ENCODE measurements at places on chromosomes 2 and 18.

DNA sequence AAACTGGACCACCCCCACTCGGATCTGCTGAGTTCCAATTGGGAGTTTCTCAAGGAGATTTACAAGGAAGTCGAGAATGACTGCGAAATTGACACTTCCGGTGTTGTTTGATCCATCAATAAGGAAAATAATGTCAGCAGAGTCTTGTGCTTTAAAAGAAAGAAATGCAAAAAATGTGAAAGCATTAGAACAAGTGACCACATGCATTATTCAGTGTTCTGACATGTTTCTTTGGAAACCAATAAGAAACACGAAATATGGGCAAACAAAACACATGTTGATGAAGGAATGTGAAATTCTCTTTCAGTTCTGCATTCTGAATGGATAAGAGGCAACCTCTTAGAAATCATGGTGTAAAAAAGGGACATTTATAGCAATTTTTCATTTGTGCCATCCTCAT is 25.9 kb downstream of the COL6A3 start:
- no peak for DNase-seq

DNA sequence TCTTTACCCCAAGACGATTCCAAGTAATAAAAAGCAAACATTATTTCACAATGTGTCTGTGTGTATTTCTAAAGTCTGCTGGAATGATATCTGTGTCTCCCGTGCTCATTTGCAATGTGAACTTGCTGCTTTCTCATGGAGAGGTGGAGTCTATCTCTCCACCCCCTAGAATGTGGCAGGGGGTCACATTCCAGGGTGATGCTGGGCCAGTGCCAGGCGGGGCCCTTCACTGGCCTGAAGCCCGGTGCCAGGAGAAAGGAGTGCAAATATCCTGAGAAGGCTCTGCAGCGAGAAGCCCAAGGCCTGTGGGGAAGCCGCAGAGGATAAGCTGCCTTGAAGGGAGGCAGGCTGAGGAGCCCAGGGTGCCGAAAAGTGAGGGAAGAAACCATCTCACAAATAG is 26.8 kb upstream of the LDLRAD4 start:
- DNase-seq = no peak

- peak; percentile 96 for DNase-seq
Measured at GRCh38 chr2:20595439-20596192, 55.3 kb downstream of the HS1BP3 start.

DNA sequence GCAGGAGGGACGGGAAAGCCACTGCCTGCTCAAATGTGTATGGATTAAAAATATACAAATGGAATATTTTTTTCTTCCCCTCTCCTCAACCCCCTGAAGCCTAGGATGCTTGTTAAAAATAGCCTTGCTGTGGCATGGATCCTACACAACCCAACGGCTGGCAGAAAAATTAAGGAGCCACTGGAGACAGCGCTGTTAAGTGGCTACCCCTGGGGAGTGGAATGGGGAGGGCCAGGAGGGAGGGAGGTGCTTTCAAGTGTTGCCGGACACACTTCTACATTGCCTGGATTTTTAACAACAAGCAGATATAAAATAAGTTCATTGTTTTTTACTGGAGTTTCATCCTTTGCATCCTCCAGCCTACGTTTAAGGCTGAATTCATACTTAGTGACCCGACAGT is 66.6 kb downstream of the ZBTB7C start:
- DNase-seq = no peak

- DNase-seq = no peak
Measured at GRCh38 chr2:239263231-239263630, 137.6 kb downstream of the HDAC4 start.

- no peak for DNase-seq
Measured at GRCh38 chr2:239194731-239195317, 206.0 kb downstream of the HDAC4 start.

DNA sequence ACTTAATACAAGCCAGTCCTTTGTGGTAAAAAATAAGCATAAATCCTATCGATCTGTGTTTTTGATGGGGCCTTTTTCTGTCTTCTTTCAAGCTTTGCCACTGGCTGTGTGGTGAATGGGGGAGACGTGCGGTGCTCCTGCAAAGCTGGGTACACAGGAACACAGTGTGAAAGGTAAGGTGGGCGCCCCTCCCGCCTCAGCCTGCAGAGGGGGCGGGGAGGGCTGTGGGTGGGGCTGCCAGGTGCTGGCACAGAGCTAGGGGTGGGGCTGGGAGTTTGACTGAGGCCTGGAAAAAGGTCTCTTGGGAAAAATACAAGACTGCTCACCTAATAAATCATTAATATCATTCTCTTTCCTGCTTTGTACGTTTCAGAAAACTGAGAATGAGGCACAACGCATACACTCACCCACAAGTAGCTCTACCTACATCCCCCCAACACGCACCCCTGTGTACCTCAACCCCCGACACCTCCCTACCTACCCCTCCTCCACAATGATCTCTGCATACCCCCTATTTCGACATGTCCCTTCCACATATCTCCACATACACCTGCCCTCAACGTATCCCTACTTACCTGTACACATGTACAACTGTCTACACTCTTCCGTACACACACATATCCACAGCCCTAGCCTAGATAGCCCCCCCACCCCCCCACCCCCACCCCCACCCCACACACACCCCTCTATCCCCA is 129.7 kb upstream of the TTC39C start:
- DNase-seq = no peak

GRCh38 chr2:157470321-157470720 is 26.4 kb upstream of the CYTIP start:
- no peak for DNase-seq

GRCh38 chr2:176479961-176480360 is 210.7 kb downstream of the MTX2 start:
- no peak for DNase-seq

DNA sequence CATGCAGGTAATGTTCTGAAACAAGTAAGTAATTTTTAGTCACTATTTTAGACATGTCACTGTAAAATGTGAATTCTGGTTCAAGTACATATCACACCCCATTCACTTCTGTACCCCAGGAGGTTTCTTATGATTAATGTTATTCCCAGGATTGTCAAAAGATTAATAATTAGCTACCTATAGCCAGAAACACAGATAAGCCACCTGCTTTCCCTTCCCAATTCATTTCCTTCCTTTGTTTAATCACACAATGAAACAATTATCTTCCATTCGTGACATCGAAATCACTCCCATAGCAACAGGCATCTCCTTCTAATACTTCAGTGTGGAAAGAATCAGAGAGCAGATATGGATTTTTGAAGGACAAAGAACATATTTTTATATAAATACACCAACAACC is 1650.3 kb upstream of the CELF4 start:
- no peak for DNase-seq

DNA sequence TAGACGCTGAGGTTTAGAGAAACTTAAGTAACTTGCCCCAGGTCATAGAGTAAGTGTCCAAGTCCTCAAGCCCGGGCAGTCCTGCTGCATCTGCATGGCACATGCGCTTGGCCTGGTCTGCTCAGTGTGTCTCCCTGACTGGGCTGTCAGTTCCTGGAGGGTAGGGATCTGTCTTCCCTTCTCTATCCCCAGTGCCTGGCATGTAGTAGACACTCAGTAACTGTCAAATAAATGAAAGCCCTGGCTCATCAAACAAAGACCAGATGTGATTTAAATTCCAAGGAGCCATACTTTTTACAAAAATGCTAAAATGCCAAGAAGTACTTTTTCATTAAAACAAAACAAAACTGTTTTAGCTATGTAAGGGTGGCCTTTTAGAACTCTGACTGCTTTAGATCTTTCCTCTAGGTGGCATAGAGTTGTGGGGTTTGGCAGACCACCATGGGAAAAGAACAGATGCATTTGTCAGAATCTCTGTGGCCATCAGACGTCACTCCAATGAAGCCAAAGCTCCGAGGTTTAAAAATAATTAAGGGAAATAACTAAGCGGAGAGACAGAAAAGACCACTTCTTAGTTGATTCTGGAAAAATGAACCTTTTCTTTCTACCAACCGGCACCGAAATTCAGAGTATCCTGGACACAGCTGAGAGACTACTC is 34.0 kb downstream of the EPAS1 start:
- DNase-seq = no peak

DNA sequence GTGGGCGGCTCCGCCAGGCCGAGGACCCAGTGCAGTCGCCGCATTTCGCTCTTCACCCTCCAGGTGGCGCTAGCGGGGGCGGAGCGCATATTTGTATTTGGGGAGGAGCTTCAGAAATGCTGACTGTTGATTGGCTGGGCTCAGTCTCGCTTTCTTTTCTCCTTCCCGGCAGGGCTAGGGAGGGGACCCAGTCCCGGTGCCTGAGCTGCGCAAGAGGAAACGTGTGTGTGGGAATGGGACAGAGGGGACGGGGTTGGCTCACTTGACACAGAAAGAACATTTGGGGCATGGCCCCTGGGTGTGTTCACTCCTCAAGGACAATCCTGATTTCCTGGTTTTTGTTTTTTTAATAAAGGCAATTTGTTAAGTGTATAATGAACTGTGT is 20.3 kb upstream of the DNMT3A start:
- DNase-seq = peak; percentile 78

DNA sequence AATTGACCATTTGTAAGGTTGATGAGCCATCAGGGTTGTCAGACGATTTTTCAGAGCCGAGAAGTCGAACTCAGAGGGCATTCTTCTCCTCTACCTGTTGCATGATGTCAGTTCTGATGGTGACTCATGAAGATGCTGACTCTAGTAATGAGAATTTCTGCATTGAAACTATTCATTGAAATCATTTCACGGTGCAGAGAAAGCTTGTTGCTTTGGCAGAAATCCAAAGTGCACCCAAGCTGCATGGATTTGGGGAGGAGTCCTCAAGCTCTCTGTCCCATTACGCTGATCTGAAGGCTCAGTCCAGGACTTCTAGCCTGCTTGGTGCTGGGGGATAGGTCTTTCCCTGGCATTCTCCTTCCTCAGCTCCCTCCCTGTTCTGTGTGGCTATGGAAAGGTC is 125.7 kb upstream of the PXDN start:
- peak; percentile 37 for DNase-seq

DNA sequence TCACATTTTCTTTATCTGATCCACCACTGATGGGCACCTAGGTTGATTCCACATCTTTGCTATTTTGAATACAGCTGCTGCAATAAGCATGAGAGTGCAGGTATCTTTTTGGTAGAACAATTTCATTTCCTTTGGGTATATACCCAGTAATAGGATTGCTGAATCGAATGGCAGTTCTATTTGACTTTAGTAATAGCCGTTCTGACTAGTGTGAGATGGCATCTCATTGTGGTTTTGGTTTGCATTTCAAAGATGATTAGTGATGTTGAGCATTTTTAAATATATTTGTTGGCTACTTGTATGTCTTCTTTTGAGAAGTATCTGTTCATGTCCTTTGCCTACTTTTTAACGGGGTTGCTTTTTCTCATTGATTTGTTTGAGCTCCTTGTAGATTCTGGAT is 72.3 kb downstream of the CCDC138 start:
- DNase-seq = no peak

GRCh38 chr18:13372531-13372951 is 154.0 kb downstream of the LDLRAD4 start:
- DNase-seq = no peak

- peak; percentile 82 for DNase-seq
Measured at GRCh38 chr2:240604291-240604938, 17.9 kb downstream of the CAPN10 start.

DNA sequence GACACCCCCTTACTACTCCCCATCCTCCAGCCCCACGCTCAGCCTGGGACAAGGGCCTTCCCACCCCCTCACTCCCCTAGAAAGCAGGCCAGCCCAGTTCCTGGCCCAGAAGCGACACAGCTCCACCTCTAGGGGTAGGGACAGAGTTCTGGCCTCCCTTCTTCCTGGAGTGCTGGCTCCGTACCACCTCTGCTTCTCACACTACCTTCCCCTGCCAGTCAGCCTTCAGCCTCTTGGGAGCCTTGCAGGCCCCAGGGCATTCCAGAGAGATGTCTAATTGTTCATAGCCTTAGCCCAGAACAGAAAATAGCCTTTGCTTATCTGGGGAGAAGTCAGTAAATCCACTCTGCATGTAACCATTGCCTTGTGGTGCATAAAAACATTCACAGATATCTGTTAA is 13.1 kb upstream of the CATIP start:
- peak; percentile 6 for DNase-seq

- no peak for DNase-seq
Measured at GRCh38 chr2:119710281-119710680, 31.3 kb downstream of the TMEM177 start.

GRCh38 chr2:106960683-106961161 is 74.8 kb upstream of the ST6GAL2 start:
- DNase-seq = no peak

DNA sequence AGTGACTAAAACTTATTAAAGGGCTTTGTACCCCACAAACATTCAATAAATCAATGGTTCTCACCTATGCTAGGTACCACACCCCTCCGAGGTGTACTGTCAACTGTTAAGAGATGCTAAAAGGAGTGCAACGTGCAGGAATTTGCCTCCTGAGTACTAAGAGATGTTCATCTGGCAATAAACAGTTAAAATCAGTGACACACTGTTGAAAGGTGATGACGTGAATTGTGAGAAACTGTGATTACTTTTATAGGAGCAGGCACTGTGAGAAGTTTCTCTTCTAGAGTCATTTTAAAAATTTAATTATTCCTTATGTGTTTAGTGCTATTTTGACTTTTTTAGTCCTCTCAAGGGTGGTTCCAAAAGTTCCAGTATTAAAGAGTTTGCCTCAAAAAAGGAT is 61.0 kb downstream of the PDE1A start:
- DNase-seq = no peak

DNA sequence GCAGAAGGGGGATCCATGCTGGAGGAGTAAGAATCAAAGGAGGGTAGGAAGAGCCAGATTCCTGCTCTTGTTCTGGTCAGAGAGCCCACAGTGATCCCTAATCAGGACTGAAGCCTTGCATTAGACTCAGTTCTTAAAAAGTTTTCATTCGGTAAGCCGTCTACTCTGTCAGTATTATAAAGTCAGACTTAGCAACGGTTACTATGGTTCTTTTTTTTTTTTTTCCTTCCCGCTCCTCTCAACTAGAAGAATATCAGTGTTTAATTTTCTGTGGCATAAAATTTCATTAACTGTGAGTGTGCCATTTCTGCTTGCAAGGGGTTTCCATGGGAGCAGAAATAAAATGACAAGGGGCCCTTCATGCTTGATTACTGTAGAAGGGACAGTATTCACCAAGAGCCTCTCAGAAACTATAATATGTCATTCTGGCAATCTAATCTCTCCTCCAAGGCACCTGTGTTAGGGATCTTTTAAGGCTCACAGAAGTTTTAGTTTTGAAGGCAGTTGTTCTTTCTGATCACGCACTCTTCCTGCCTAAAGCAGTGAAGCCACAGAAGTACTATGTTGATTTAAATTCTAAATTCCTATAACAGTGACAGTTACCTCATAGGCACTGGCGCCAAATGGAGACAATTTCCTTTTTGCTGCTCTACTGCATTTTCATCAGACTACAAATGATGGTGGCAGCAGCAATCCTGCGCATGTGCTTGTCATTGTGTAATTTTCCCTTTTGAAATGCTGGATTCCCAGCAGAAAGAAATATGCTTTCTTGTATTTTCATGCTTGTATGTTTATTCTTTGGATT is 57.0 kb downstream of the OSBPL6 start:
- no peak for DNase-seq

All from RCC 7860 (cell line).